NCI-H526 treated with DMSO at 0.1 percent for 48 hours (cell line): ENCODE measurements at places on chromosomes 7 and 10.
A peak's percentile ranks its signal among the peaks of the same experiment; 100 is the strongest.

DNA sequence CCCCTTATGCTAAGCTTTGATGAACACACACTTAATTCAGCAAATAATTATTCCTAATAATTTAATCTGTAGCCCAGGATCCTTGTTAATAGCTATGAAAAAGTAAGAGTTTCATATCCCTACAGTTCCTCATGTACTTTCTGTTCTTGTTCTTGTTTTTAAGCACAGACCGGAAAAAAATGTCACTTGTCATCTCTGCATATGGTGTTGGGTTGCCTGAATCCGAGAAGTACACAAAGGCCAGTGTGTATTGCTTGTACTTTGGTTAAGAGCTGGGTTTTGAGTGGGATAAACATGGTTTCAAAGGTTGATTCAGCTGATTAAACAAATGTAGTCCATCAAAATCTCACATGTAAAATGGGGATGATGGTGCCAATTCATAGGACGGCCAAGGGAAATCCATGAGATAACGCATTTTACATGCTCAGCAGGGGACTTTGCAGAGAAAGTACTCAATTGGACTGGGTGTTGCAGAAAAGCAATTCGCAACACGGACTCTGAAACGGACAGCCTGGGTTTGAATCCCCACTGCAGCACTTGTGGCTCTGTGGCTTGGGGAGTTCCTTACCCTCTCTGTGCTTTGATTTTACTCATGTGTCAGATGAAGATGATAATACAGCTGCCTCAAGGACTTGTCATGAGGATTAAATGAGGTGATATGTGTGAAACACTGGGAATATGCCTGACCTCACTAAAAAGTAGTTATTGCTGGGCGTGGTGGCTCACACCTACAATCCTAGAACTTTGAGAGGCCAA lies 71.7 kb downstream of the MAP3K8 start:
- no peak for DNase-seq

DNA sequence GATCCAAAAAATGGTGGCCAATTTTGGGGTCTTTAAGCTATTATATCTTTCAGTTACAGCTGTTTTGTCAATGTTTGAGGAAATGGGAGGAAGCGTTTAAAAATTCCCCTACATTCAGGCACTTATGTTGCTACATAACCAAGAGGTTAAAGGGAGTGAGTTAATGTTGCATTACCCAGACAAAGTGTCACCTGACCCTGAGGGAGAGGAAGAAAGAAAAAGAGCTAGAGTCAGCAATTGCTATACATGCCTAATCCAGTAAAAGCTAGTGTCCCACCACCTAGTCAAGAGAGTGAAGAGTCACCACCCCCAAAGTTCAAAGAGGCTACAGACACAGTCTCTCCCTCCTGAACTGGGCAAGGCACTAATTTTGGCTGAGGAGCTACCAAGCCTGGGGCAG lies 69.5 kb upstream of the ZNF92 start:
- no peak for DNase-seq

DNA sequence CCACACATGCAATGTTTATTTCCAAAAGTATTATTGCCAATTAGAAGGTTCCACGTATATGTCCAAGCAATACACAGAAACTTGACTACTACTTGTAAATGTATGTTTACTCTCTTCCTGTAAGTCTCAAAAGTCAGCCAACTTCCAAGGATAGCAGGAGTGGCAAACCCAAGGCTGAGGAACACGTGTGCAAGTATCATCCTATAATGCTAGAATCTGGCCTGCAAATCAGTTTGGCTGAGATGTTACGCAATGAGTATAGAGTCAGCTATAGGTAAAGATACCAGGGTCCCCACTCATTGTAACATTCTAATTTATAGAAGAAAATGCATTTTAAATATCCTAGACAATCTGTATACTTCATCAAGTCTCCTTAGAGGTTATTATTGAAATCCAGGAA lies 34.7 kb downstream of the CYTH3 start:
- no peak for DNase-seq

GRCh38 chr7:130092598-130092997 lies 22.3 kb downstream of the KLHDC10 start:
- no peak for DNase-seq

- no peak for DNase-seq
Observed at GRCh38 chr7:55073051-55073511, 54.3 kb downstream of the EGFR start.

GRCh38 chr10:133179651-133180050 lies 19.6 kb downstream of the KNDC1 start:
- no peak for DNase-seq

- DNase-seq: peak; percentile 52
Observed at GRCh38 chr7:133230591-133231194, 22.2 kb upstream of the EXOC4 start.

- no peak for DNase-seq
Observed at GRCh38 chr7:124201768-124202349, 169.0 kb upstream of the TMEM229A start.

DNA sequence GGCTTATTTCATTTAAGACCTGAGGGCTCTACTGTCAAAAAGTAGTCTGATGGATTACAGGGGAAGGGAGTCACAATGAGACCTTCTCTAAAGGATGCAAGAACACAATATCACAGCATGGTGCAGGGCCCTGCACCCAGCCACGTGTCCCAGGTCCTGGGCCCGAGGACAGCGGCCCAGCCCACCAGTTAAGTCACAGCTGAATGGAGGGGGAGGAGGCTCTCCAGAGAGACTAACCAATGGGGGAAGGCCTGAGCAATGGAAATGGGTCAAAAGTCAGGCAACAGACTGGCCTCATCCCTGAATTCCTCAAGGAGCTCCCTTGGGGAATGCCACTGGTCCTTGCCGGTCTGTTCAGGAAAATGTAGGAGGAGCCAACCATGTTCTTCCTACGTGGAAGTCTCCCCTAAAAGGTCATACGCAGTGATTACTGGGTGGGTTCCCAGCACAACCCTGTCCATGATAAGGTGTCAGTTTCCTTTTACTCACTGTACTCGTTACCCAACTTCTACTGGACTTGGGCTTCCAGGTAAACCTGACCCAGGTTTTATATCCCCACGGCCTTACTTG lies 28.3 kb downstream of the CCDC3 start:
- DNase-seq: no peak

- DNase-seq: peak; percentile 10
Observed at GRCh38 chr10:49407552-49408137, 11.8 kb upstream of the DRGX start.

- DNase-seq: no peak
Observed at GRCh38 chr10:109765838-109766237, 157.5 kb downstream of the XPNPEP1 start.

- DNase-seq: no peak
Observed at GRCh38 chr10:46222364-46222935, 64.3 kb upstream of the ANTXRL start.

- no peak for DNase-seq
Observed at GRCh38 chr7:138226001-138226476, 149.8 kb downstream of the AKR1D1 start.

GRCh38 chr7:69448071-69448470 lies 150.2 kb upstream of the AUTS2 start:
- DNase-seq: no peak

GRCh38 chr10:113716109-113716910 lies 35.2 kb upstream of the PLEKHS1 start:
- DNase-seq: no peak

DNA sequence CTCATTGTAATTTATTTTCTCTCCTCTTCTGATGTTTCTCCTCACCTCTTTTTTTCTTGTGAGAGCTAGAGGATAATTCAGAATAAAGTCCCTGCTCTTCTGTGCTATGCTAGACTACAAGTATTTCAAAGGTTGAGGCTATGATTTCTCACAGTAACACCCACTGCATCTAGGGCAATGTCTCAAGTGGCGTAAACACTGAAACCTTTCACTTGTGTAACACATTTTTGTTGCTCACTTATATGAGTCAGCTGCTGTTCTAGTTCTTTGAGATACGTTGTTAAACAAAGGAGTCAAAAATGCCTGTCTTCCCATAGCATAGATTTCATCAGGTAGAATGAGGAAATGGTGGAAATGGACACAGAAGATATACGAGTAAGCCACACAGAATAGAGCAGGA lies 305.1 kb upstream of the PITRM1 start:
- DNase-seq: no peak

DNA sequence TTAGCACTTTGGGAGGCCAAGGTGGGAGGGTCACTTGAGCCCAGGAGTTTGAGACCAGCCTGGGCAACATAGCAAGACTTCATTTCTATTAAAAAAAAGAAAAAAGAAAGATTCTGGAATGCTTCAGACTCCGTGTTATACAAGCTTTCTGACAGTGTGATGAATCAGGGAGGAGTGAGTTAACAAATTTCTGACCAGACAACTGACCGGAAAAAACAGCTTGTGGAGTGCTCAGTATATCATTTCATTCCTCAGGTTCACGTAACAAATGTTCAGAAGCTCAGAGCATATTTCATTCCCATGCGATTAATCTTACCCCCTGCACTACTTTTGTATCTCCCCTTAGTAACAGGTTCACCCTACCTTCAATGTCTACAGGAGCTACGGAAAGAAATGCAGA lies 28.6 kb upstream of the TNPO3 start:
- no peak for DNase-seq

DNA sequence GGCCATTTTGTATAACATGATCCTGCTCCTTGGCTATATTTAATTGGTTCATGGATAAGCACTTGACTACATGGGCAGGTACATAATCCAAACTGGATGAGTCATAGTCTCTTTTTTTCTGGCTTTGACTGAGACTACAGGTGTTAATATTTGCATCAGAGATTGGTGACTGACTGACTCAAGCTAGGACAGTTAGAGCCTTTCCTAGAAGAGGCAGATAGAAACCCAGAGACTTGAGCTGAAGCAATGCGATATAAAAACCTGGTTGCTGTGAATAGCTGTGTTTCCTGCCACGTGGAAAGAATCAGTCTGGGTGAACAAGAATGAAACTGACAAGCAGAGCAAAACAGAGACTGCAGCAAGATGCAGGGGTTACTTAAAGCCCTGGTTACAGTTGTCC lies 81.0 kb downstream of the SAMD9 start:
- DNase-seq: no peak

- DNase-seq: no peak
Observed at GRCh38 chr7:47336472-47337425, 245.2 kb downstream of the TNS3 start.

GRCh38 chr10:125392609-125393008 lies 232.2 kb upstream of the CTBP2 start:
- no peak for DNase-seq

GRCh38 chr10:116848944-116849247 lies 403 bp upstream of the ENO4 start:
- no peak for DNase-seq

DNA sequence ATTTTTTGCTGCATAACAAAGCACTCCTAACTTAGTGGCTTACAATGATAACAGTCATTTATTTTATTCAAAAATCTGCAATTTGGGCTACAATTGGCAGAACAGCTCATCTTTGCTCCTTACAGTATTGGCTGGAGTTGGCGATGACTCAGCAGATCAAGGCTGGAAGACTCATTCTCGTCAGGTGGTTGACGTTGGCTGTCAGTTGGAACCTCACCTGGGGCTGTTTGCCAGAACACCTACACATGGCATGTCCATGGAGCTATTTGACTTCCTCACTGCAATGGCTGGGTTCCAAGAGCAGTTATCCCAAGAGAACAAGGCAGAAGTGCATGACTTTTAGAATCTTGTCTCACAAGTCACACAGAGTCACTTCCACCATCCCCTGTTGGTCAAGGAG lies 75.1 kb downstream of the NOD1 start:
- no peak for DNase-seq

DNA sequence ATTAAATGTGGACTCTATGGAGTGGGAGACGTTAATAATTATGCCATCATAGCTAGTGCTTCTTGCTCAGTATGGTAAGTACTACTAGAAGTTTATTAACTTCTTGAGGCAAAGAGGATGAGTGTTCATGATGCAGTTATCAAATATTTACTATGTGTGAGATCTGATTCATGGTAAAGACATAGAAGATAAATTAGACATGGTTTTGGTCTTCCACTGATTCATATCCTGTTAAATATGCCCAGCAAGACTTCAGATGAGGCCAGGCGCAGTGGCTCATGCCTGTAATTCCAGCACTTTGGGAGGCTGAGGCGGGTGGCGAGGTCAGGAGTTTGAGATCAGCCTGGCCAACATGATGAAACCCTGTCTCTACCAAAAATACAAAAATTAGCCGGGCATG lies 547.1 kb upstream of the ANKRD30A start:
- no peak for DNase-seq

- no peak for DNase-seq
Observed at GRCh38 chr10:42958142-42958868, 118.6 kb upstream of the RET start.

DNA sequence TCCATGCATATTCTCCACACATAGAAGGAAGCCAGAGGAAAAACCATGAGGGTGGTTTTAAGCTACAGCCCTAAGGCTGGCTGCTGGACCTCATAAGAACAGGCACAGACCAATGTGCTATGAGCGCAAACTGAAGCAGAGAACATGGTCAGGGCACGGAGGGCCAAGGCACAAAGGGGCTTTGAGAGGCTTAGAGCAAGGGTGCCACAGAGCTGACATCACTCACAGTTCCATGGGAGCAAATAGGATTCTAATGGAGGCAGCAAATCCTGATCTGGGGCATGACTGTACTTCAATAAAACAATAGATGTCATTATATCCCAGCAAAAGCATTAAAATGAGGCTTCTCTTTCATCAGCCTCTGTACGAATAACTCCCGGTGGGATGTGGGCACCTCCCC lies 162.4 kb downstream of the COBL start:
- no peak for DNase-seq

GRCh38 chr10:89431977-89432376 lies 17.6 kb downstream of the IFIT5 start:
- DNase-seq: no peak

DNA sequence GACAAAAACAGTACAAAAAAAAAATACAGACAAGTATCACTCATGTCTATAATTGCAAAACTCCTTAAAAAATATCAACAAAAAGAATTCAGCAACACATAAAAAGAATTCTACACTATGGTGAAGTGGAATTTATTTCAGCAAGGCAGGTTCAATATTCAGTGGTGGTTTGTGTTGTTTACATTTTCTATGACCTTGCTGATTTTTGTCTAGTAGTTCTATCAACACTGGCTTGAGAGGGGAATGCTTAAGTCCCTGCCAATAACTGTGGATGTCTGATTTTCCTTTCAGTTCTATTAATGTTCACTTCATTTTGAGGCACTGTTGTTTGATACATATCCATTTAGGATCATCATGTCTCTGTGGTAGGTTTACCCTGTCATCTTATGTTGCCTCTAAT lies 58.5 kb downstream of the CADPS2 start:
- no peak for DNase-seq

DNA sequence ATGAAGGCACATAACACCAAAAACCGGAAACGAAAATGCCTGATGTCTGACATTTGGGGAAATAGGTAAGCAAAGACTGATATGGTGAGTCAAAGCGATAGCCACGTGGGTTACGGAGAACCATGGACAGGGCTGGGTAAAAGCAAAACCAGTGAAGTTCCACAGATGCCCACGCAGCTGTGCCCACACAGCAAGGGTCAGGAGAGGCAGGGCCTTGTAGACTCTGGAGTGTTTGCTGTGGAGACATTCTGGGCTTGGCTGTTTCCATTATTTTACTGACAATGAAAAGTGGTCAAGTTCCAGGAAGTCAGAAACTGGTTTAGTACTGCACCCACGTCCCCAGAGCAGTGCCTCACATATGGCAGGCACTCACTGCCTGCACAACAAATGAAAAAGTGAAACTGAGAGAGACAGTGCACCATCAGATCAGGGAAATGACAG lies 148.7 kb downstream of the ZMYND11 start:
- no peak for DNase-seq

GRCh38 chr7:19728716-19729115 lies 19.9 kb upstream of the POLR1F start:
- DNase-seq: no peak
